Activated CD8-positive, alpha-beta memory T cell treated with anti-CD3 and anti-CD28 coated beads for 4 hours (primary cell): ENCODE measurements at places on chromosomes 5 and 9.

DNA sequence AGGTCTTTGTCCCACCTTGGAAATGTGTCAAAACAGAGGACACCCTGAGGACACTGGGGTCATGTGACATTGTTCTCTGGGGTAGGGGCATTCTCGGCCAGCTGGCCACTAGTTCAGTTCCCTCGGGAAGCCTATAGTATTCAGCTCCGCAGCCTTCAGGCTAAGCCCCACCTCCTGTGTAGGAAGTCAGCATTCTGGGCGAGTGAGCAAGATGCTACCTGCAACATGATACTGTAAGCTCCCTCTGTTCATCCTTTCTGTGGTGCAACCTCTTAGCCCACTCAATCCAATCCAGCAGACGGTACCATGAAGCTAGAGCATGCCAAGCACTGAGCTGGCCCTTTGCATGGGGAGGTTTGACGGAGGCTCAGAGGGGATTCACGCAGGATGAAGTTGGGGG, 5.3 kb downstream of the NTNG2 start:
- no peak for DNase-seq

- DNase-seq: no peak
These were observed 117.4 kb downstream of the SMARCA2 start for GRCh38 chr9:2132484-2133082.

DNA sequence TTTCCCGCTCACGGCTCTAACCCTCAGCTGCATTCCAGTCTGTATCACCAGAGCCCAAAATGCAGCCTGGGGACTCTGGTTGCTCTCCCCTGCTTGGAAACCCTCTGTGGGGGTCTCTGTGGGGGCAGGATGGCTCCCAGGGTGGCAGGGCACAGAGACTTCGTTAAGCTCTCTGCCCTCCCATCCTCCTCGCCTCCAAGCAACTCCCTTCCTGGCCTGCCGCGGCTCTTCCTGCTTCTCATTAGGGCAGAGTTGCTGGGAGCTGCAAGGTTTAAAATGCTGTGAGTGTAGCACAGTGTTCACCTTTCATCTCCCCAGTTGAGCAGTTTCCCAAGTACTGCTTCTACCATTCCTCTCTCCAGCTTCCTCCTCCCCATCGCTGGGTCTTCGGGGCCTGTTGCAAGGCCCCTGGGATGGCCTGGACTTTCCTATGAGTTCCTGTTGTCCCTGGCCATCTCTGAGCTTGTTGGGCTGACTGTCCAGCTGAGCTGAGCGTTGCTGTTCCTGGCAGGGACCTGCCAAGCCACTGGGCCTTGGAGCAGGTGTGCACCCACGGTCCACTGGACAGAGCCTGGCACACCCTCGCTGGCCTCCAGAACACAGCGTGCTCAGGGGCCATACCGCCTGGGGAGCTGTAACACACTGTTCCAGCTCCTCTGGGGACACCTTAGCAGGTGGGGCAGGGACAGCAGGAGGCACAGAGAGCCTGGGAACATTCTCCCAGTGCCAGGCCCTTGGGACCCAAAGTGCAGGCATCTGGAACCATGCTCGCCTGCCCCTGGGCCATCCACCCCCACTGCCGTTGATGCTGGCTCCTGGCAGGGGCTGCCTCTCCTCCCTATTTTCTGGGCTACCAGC, 188.4 kb downstream of the C9orf50 start:
- no peak for DNase-seq

DNA sequence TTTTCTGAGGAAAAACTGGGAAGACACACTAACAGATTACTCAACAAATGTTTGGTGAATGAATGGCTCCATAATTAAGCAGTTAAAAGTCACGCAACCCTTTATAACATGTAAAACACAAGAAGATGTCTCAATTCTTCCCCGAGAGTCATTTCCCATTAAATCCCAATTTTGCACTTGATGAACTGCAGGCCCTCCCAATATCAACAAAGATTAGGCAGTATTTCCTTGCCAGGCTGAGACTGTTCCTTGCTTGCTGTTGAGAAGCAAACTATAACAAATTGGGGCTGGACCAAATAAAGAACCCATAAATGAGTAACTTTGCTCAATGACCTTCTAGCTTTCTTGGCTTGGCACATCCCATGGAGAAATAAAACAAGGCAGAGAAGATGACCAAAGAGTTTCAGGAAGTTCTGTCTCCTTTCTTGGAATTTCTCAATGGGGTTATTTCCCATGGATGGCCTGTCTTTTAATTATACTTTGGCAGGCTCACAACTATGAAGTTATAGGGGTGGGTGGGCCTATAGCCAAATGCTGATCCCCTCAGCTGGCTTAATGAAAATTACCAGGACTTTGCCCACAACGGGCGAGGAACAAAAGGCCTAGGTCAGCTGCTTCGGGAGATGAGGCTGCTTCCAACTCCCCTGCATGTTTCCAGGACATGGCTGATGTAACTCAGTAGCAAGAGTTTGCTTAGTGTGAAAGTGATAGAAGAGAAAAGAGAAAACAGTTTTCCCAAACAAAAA, 243.1 kb upstream of the RFX3 start:
- no peak for DNase-seq

DNA sequence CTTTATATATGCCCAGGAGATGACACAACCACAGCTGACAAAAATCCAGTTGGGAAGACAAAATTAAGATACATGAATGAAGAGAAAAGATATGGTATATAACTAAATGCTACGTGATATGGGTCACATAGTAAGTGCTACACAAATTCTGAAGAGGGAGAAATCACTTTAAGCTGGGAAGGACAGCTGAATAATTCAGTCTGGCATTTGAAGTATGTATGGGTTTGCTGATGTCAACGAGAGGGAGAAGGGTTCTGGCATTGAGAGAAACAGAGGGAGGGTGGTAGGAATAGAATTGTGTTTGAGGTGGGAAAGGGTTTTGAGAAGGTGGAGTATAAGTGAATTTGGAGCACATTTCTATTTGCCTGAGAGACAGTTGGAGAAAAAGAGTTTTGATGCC, 6.7 kb upstream of the SLIT3 start:
- DNase-seq: no peak

DNA sequence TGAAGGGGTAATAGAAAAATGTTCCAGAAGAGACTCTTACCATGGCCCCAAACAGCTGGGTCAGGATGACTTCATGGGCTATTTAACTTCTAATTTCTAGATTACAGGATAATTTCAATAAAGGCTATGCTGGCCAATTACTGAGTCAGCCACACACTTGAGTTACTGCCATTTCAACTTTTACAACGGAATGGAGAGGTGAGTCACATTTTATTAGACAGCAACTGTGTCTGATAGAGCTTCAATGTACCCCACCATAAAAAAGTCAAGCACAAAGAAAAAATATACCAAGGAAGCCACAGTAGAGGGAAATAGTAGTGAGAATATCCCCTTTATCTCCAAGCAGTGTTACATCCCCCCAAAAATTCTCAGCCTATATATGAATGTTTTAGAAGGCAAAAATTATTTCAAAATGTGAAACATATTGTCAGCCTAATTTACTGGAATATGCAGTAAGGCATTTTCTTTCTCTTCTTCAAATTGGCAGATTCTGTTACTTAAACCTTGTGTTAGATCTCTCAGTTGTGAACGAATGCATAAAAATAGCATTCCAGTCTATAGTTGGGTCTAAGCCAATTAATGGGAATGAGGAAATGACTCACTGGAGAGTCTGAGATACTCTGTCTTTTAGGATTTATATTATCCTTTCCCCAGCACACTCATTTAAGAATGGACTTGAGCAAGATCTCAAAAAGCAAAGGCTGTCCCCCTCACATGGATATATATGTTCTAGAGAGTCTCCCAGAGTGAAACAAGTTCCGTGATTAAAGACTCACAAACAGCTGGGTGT, 47.1 kb upstream of the RAI14 start:
- no peak for DNase-seq

- DNase-seq: no peak
These were observed 70.0 kb downstream of the RXRA start for GRCh38 chr9:134396258-134396742.

- DNase-seq: no peak
These were observed 35.1 kb upstream of the EXOC3 start for GRCh38 chr5:407801-408268.

GRCh38 chr5:141223112-141223783, at the start of gene PCDHB14:
Gene PCDHB14 (plus strand): TSS chr5:141223343. CDS start chr5:141223506, 163 bp downstream.
- no peak for DNase-seq

DNA sequence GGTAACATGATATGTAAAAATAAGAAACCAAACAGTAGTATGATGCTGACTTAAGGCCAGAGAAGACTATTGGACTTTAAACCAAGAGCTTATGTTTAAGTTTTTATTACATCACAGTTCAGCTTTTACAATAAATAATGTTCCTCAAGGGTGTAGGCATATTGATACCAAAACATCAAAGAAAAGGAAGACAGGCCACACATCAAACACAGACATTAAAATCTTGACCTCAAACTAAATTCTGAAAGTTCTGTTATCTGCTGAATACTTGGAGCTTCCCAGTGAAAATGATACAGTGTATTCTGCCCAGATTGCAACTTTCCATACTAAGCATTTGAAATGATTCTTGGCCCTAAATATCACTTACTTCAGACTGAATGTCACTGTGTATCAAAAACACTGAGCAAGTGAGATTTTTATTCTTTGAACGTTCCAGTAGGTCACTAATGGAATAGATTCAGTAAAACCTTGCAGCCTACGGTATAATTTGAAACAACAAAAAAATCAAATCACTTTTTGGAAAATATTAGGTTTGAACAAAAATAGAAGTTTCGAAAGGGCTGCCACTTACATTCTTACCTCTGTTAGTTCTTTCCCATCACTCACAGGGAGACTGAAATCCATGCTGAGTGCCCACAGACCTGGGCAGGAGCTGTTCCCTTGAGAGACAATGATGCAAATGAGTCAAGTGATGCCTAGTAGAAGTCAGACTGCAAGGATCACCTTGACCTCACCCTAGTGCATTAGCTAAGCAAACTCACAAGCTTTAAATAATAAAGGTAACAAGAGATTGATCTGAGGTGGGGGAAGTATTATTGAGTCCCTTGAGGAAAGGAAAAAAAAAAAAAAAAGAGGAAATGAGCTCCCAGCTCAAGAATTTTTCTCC, 2.5 kb downstream of the LPAR1 start:
- DNase-seq: no peak

- no peak for DNase-seq
These were observed 27.1 kb downstream of the MAP1B start for GRCh38 chr5:72134226-72134899.

DNA sequence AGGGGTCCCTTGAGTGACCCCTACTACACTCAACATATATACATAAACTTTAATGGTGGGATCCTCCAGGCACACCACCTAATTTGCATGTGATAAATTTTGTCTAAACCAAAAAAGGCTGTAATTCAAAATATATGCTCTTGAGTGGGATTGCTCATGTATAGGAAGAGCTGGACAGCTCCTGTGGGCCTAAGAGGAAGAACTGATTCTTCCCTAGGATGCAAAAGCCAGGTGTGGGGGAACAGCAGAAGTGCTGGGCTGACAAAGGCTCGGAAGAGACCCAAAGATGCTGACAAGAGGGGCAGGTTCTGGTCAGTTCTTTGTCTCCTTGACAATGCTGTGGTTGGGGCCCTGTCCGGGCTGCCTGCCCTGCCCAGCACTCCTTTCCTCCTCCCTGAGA, 43.9 kb downstream of the PCDH1 start:
- no peak for DNase-seq

DNA sequence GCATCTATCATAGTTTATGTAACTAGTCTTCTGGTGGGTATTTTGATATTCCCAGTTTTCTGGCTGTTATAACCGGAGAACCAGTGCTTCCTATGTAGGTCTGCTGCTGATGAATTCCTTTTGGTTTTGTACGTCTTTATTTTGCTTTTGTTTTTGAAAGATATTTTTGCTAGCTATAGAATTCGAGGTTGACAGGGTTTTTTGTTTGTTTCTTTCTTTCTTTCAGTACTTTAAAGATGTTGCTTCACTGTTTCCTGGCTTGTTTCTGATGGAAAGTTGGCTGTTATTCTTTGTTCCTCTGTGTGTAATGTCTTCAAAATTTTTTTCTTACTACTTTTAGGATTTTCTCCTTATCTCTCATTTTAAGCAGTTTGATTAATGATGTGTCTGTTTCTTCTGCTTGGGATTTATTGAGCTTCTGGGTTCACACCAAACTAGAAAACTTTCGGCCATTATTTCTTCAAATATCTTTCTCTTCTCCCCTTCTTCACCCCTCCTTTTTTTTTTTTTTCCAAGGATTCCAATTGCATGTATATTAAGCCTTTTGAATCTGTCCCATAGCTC, 27.5 kb downstream of the ZNF618 start:
- DNase-seq: no peak

- DNase-seq: no peak
These were observed 89.9 kb upstream of the FSD1L start for GRCh38 chr9:105357937-105358336.

DNA sequence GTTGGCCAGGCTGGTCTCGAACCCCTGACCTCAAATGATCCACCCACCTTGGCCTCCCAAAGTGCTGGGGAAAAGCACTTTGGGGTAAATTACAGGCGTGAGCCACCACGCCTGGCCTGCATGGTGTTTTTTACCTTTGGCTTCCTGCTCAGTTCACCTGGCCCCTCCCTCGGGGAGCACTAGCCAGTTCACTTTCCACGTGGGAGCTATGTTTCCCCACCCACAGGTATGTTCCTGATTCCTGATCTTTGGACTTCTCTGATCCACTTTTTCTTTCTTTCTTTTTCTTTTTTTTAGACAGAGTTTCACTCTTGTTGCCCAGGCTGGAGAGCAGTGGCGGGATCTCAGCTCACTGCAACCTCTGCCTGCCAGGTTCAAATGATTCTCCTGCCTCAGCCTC, 15.8 kb downstream of the DAB2IP start:
- DNase-seq: no peak

DNA sequence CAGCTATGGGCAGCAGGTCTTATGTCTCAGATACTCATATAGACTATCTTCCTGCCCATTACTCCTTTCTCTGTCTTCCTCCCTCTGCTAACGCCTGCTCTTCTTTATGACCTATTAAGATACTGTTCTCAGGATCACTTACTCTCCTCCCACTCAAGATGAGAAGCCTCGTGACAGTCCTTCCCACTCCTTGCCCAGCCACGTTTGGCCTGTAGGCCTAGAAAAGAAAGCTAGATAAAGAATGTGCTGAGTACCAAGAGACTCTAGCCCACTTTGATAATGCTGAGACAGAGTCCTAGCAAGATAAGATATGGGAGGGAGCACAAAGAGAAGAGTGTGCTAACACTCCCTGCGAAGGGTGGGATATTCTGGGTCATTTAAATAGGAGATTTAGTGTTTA, 6.8 kb upstream of the DENND4C start:
- no peak for DNase-seq

DNA sequence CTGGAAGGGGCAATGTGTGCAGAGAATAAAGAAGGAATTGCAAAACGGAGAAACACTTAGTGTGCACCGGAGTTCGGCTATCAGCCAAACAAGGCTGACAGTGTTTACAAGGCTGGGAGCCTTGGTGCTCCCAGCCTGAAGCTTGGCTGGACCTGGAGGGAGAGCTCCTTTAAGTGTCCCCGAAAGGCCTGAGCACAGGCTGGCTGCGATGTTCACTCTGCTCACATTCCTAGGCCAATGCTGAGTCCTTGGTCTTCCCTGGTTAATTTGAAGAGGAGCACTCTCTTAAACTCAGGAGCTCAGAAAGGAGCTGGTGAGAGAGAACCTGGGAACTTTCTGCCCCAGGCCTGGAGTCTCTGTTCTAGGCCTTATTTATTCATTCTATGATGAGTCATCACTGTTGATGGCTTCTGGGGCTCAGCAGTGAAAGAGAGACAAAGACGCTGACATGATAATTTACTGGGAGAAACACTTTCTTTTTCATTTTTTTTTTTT, 88.6 kb upstream of the MYO10 start:
- DNase-seq: no peak

GRCh38 chr5:31770998-31771397, 132.1 kb downstream of the PDZD2 start:
- no peak for DNase-seq

- no peak for DNase-seq
These were observed 153.5 kb downstream of the CDH6 start for GRCh38 chr5:31346896-31347551.
